ENCODE measurements at places on chromosomes 12 and 14.

GRCh38 chr12:10940389-10940788 lies 1.3 kb upstream of the TAS2R14 start:
- DNase-seq: no peak

DNA sequence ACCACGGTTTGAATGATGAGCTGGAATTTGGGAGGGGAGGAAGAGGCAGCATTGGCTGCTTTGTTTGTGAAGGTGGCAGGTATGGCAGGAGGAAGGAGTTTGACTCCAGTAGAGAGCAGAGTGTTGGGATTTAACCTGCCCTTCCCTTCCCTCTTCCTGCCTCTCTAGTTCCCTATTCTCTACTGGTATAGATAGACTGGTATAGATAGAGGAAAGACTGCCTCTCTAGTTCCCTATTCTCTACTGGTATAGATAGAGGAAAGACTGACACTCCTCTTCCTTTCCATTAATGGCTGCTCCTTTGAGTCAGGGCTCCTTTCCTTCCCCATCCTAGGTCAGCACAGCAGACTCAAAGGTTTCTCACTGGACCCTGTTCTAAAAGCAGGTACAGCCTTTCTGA lies 8.4 kb upstream of the SYCP3 start:
- DNase-seq: no peak

GRCh38 chr12:48545833-48546469 lies 20.5 kb downstream of the OR8S1 start:
- no peak for DNase-seq

GRCh38 chr12:54463034-54463433 lies 10.4 kb downstream of the GTSF1 start:
- DNase-seq: no peak

DNA sequence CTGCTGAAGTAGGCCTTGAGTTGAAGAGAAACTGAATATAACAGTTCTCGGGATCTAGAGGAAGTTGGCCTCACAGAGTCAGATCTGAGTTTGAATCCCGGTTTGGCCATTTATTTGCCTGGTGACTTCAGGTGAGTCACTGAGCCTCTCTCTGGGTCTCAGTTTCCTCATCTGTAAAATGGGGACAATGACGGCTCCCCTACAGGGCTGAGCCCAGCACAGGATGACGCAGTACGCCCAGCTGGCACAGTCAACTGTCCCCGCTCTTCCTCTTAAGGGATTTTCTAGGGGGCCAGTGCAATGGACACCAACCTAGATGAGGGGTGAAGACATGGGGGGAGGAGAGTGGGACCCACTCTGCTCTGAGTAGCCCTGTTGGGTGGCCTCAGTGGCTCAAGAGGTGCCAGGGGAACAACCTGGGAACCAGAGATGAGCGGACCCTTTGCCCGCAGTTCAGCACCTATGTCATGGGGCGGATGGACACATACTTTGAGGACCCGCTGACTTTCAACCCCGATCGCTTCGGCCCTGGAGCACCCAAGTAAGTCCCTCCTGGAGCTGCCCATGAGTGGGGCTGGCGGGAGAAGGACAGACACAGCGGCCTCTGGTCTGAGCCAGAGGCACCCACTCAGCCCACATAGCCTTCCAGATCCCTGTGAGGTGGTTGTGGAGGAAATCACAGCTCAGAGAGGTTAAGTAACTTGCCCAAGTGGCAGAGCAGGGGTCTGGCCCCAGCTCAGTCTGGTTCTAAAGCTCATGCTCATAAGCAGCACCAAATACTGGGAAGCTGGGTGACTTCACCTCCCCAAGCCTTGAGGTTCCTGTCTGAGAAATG lies 41.1 kb downstream of the CYP46A1 start:
- DNase-seq: no peak

DNA sequence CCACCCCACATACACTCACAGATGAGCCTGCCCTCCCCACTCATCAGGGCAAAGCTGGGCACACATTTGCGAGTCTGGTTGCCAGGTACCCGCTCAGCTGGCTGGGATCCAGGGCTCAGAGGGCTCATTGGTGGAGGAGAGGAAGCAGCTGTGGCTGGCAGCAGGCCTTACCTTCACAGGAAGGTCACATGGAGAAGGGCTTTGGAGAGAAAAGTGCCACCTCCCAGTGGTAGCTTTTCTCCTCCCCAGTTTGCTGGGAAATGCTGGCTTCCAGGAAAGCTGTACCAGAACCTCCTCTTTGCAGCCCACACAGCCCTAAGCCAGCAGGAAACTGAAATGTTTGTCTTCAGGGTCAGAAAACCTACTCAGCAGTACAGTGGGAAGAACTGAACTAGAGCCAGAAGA lies 55.6 kb downstream of the LGMN start:
- no peak for DNase-seq

GRCh38 chr12:102965281-102966155 lies 8.0 kb downstream of the ASCL1 start:
- no peak for DNase-seq

DNA sequence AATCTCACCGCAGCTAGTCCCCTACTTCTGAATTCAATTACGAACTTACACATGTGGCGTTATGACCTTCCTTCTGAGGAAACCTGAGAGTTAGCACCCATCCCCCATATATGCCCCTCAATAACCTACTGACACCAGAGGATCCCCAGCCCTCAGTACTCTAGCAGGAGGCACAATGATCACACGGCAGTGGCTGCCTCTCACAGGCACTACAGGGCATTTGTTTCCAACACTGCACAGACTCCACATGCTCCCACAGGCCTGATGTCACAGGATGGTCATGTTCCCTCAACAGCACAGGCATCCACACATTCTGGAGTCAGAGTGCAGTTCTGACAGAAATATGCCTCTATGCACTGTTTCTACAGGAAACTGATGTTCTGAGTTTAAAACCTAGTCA lies 17.4 kb downstream of the PPP1CC start:
- DNase-seq: no peak

- no peak for DNase-seq
These were observed 3.8 kb downstream of the EXOC3L4 start for GRCh38 chr14:103097994-103098957.

DNA sequence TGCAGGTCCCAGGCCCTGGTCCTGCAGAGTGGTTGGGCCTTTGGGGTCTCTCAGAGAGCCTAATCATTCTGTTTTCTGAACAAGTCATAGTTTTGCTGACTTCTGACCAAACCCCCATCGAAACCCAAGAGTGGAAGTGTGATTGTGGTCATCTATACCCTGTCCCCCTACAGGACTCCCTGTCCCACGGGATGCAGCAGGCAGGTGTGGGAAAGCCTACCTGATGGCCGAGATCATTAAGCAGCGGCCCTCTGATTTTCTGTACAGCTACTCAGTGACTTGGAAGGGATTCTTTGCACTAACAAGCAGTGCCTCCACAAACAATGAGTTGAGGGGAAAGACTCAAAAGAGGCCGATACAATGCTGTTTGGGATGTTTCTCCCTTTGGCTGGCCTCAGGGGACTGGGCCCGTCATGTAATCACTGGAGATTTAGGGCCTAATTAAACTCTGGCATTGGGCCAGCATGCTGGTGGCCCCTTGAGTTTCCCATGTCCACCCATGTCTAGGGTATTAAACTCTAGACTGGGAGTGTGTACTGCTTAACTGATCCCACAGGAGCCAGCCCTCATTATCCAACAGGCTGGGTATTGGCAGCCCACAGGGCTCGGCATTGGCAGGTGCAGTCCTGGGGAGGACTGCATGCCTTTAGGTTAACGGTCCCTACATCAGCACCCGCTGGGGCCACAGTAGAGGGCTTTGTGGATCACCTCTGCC lies 192.8 kb downstream of the ZFP36L1 start:
- no peak for DNase-seq

GRCh38 chr14:64174922-64175782 lies 119.0 kb downstream of the ESR2 start:
- no peak for DNase-seq

GRCh38 chr14:73755434-73756014 lies 41.3 kb upstream of the PNMA1 start:
- DNase-seq: no peak

GRCh38 chr12:13144266-13144828 lies 40.9 kb upstream of the GSG1 start:
- DNase-seq: no peak

DNA sequence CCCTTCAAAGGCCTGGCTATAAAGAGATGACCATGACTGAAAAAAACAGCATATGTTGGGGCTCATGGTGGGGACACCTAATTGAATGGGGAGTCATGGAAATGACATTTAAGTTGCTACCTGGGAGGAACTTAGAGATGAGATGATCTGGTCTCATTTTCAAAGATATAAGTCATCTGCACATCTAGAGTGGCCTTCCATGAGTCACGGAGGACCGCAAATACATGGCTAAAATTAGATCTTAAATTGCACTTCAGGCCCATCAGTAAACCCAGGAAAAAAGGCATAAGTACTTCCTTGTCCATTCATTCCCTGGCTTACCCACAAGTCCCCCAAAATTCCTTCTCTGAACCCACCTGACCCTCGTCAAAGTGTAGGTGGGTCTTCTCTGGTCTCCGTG lies 53.4 kb downstream of the SPTB start:
- DNase-seq: no peak

DNA sequence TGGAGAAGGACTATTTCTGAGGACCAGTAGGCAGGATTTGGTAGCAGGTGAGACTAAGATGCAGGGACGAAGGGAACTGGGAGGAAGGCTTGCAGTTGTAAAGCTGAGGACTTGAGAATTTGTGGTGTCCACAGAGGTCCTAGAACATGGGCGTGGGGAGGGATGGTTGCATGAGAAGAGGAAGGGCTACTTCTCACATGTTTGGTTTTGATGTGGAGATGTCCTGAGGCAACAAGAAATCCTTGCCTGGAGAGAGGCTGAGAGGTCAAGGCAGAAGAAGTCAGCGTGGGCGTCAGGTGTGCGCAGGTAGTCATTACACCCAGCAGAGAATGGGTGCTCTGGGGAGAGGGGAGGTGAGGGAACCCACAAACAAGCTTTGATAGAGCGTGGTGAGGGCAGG lies 5.7 kb upstream of the RABGGTA start:
- no peak for DNase-seq

DNA sequence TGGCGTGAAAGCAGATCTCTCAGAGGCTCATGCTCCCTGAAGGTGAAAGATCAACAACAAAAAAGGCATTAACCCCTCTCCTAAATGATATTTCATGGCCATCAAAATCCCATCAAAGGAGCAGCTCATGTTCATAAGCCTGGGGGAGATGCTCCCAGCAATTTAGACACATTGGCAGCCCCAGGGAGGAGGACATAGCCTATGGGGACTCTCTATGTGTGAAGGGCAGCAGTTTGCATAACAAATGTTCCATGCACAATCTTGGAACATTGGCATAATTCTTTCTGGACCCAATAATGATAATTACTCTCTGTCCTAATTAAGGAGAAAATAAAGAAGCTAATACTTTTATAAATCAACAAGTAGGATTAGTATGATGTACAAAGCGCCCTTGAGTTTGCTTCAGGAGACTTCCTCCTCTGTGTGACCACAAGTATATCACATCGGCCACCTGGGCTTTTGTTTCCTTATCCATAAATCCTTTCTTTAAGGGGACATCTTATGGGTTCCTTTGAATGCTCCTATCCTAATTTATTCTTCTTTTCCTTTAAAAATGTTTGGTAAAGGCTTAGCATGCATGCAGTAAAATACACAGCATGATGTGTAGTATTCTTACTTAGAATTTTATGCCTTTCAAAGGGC lies 161.9 kb upstream of the PLEKHG7 start:
- no peak for DNase-seq

- DNase-seq: no peak
These were observed 7.9 kb upstream of the PRKAB1 start for GRCh38 chr12:119660076-119660475.

GRCh38 chr14:61516118-61516743 lies 179.1 kb upstream of the HIF1A start:
- DNase-seq: no peak

- DNase-seq: no peak
These were observed 15.5 kb upstream of the HDAC7 start for GRCh38 chr12:47835006-47835830.

DNA sequence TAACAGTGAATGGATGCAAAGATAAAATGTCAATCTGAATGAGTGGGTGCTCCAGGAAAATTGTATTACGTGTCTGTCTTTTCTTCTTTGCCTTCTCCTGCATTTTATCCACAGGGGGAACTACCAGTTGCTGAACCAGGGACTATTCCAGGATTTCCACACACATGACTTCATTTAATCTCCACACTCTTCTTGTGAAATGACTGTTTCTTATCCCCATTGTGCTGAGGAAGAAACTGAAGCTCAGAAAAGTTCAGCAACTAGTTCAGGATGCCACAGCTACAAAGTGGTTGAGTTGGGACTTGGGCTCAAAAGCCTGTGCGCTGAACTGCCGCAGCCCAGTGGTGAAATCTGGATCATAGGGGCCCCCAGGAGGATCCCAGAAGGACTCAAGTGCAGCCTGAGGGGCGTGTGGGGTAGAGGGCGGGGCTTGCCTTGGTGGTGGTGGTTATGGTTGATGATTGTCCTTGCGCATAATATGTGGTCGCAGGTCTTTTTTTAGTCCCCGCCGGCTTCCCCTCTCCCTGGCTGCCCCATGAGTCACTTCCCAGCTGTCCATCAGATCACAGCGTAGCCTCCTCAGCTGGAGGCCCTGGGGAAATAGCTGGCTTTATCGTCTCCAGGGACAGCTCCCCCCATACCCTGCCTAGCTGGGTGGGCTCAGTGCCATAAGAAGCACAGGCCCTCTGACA lies 235.2 kb upstream of the CRY1 start:
- no peak for DNase-seq

DNA sequence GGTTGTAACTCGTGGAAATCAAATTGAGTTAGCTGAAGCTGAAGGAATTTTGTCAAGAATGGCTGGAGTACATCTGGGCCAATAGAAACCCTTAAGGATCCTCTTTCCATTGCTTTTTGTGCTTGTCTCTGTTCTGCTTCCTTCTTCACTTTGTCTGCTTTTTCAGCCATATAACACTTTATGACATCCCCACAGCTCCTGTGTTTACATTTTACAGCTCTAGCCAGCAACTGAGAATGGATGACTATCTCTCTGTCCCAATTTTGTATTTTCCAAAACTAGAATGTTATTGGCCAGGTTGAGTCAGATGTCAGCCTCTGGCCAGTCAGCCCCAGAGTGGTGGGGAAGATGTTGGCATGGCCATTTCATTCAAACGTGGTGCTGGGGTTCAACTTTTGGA lies 57.6 kb downstream of the PELI2 start:
- no peak for DNase-seq

GRCh38 chr12:31297572-31298514 lies 28.1 kb downstream of the SINHCAF start:
- DNase-seq: no peak

- DNase-seq: no peak
These were observed 20.0 kb downstream of the CRACR2A start for GRCh38 chr12:3732901-3733300.

DNA sequence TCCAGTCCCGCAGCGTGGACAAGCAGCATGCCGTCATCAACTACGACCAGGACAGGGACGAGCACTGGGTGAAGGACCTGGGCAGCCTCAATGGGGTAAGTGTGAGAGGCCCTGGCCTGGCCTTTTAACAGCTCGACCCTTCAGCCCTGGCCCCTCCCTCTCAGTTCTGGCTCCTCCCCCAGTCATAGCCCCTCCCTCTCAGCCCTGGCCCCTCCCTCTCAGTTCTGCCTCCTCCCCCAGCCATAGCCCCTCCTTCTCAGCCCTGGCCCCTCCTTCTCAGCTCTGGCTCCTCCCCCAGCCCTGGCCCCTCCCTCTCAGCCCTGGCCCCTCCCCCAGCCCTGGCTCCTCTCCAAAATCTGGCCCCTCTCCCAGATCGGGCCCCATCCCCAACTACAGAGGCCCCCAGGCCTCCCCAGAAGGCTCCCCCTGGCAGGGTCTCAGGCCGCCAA lies 11.2 kb downstream of the CEP170B start:
- DNase-seq: peak; percentile 56

Data from Caco-2 (cell line).